Retina (tissue), 1 donor: ENCODE measurements at places on chromosomes 3 and 15.

GRCh38 chr3:46664971-46665762 is 28.3 kb downstream of the ALS2CL start:
- no peak for DNase-seq

DNA sequence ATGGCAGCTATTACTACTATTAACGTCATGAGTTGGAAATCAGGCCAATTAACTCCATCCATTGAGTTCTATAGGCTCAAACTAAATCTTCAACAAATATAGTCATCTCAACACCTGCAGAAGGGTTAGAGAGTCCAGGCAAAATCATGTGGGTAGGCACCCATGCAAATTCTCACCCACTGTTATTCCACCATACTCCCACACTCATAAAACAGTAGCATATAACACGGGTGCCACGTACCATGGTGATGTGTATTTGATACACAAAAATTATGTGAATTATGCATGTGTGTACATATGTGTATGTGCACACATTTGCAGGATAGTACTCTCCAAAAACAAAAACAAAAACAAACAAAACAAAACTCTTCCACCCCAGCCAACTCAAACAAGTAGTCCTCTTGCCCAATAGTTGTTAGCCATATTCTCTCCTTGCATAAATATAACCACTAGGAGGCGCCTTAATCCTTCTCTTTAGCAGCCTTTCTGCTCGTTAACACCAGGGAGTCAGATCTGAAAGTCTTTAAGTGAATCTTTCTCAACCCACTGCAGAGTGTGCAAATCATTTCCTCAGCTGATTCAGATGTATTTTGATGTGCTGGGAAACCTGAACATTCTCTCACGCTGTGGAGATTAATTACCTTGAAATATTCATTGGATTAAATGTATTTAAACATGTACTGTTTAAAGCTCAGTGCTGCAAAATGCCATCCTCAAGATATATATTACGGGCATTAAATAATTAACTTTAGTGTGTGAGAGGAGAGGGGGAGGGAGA is 38.0 kb upstream of the COPB2 start:
- peak; percentile 75 for DNase-seq

DNA sequence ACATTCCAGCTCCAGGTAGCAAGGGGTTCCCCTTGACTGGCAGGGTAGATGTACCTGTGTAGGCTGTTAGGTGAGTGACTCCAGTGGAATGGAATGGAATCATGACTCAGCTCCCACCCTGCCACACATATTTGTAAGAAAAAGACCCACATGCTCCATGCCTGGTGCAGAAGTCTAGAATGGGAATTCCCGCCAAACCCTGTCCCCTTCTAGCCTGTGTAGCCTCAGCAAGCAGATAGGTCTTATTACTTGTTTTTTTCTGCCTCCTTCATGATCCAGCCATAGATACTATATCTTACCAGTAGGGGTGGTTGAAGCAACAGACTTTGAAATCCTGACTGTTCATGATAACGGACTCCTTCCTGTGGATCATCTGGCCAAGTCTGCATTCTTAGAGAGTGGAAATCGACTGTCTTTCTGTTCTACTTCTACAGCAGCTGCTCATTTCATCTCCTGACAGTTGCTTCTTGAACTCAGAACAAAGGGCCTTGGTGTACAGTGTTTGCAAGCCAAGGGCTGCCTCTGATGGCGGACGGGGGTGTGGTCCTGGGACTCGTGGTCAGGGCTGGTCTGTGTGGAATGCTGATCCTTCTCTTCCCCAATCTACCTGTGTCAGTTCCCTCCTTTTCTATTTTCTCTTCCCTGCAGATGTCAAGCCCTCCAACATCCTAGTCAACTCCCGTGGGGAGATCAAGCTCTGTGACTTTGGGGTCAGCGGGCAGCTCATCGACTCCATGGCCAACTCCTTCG is 16.3 kb downstream of the SNAPC5 start:
- DNase-seq = no peak

DNA sequence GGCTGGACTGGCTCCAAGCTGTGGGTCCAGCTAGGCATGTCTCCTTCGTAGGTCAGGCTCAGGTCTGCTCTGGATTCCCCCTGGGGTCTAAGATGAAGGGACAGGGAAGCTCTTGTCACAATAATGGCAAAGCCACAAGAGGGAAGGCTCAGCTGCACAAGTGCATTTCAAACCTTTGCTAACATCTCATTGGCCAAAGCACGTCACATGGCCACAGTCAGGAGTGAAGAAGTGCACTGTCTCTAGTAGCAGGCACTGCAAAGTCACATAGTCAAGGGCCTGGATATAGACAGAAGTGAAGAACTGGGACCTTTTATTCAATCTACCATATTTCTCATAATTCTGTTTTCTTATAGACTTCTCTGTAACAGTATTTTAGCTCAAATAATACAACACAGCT is 20.1 kb downstream of the DLEC1 start:
- no peak for DNase-seq

GRCh38 chr15:57500256-57500655 is 91.4 kb upstream of the MYZAP start:
- DNase-seq = peak; percentile 39

- DNase-seq = no peak
Measured at GRCh38 chr3:159782724-159783421, 205.8 kb upstream of the IL12A start.

GRCh38 chr3:129603561-129603942 is 2.9 kb downstream of the PLXND1 start:
- DNase-seq = no peak

GRCh38 chr3:146594843-146595482 is 10.2 kb downstream of the PLSCR5 start:
- no peak for DNase-seq
